NCI-H1694 treated with DMSO at 0.1 percent for 48 hours (cell line): ENCODE measurements at places on chromosomes 7 and 10.

- DNase-seq, result no peak
Measured at GRCh38 chr7:45689011-45689796, 115.0 kb downstream of the ADCY1 start.

- no peak for DNase-seq
Measured at GRCh38 chr10:107474650-107475049, 310.1 kb upstream of the SORCS1 start.

DNA sequence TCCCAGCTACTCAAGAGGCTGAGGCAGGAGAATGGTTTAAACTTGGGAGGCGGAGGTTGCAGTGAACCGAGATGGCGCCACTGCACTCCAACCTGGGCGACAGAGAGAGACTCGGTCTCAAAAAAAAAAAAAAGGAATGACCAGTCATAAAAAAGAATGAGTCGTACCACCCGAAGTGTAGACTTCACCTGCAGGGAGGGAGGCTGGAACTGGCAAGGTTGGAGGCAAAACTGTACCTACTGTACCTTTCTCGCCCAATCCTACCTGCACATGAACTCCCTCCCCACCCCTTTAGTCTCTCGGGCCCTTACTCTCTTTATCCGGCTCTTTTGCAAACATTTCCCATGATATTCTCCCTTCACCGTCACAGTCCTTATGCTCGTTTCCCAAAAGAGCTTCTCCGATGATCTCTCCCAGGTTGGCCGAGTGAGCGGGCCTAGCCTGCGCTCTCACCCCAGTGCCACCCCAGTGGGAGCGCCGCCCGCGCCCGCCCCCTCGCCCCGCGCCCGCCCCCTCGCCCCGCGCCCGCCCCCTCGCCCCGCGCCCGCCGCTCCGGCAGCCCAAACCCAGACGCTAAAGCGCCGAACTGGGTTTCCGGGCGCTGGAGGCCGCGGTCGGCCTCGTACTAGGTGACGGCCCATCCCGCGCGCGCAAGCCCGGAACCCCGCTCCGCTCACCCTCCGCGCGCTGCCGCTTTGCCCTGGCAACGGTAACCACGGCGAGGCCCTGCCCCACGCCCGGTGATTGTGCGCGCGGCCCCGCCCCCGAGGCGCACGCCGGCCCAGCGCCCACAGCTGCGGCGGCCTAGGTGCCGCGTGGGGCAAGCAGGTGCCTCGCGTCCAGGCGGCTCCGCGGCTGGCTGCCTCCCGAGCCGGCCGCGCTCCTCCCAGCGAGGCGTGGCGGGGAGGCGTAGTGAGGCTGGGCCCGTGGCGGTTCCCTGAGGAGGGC, at the start of gene SMKR1:
Gene SMKR1 (plus strand): TSS at position 772 of the 948 bp plus-strand sequence. CDS start 294 bp downstream, outside the sequence.
- peak; percentile 11 for DNase-seq

- DNase-seq, result no peak
Measured at GRCh38 chr7:45980181-45980905, 59.3 kb upstream of the IGFBP3 start.

- DNase-seq, result no peak
Measured at GRCh38 chr10:28125701-28126100, 126.8 kb upstream of the ODAD2 start.

DNA sequence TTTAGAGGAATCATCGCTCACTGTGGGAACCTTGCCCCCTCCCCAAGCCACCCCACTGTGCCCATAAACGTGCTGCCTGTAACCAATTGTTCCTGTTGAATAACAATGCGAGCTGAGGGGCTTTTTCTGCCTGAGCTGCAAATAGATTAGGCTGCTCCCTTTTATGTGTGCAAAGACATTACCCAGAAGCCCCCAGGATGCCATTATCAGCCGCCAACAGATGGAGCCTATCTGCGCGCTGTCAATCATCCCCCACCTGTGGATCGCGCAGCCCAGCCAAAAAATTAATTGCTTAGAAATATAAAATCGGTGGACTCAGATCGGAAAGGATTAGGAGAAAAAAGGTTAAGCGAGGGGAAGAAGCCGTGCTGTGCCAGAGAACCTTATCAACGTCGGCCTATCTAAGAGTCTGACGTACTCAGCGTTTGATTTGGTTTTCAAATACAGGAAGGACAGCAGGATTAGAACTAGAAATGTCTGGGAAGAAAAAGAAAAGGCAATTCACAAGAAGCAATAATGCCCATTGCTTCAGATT, 167.3 kb upstream of the MYO3A start:
- DNase-seq, result no peak

DNA sequence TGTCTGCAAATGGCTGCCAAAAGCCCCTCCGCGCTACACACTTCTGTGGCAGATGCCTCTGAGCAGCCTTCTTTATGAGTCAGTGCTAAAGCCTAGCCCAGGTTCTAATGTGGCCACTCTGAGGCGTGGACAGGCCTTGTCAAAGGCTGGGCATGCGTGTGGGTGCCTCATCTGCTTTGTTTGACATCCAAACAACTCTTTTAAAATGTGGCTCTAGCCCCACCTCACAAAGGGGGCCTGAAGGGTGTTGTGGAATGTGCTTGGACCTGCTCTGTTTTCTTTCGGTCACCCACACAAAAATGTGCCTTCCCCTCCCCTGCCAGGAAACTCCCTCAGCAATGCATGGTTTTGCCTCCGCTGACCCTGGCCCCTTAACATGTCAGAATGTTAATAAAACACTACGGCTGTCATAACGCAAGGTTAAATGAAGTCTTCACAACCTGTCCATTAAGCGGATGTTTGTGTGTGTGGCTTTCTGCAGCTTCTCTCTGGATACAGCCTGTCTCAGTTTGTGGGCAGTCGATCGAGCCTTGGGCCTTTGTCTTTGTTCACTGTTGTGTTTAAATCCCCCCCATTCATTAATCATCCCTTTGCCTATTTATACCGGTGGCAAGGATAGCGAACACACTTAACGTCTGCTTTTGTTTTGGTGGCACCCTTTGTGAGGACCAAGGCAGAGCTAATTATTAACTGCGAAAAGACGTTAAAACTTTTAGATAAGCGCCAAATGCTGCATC, 718.9 kb downstream of the LRMDA start:
- no peak for DNase-seq

DNA sequence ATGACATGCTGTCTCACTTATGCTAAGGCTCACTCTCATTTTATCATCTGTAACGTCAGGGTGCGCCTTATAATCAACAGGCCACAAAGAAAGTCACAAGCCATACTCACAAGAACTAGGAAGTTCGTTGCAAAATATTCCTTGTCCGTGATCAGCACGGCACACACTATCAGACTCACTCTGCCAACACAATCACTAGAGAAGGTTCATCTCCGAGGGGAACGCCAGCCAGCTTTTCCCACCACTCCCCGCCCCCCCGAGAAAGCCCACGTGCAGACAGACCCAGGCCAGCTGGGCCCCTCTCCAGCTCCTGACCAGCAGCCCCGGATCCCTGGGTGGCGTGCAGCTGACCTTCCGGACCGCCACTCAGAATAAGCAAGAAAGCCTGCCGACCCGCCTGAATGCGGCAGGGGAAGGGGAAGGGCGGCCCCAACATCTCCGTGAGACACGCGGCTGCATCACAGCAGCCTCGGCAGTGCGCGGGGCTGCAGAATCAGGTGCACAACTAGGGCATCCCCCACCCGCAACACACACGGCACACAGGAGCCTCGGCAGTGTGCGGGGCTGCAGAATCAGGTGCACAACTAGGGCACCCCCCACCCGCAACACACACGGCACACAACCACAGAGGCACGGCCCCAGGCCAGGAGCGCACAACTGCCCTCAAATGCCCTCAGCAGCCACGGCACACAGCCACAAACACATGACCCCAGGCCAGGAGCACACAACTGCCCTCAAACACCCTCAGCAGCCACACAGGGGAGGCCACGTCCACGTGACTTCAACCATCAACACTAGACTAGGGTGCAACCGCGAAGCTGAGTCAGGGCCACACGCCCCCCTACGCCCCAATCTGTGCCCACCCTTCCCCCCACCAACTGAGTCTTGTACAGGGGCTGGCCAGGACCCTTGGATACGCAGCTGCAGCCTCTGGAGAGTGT, 2.5 kb upstream of the GPR146 start:
- DNase-seq, result no peak

DNA sequence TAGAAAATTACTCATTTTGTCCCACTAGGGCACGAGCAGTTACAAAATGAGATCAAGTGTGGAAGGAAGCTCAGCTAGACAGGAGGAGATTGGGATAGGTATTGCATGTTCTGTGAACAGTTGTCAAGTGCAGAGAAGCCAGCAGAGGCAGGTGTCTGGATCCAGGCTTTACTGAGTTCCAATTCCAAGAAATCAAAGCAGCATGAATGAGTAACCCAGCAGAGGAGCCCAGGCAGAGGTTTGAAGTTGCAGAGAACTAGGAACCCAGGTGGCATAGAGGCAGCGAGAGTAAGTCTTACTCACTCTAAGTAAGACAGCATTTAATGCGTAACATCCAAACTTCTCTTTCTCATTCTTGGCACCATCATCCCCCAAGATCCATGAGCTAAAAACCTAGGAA, 11.8 kb downstream of the MRC1 start:
- DNase-seq, result no peak

DNA sequence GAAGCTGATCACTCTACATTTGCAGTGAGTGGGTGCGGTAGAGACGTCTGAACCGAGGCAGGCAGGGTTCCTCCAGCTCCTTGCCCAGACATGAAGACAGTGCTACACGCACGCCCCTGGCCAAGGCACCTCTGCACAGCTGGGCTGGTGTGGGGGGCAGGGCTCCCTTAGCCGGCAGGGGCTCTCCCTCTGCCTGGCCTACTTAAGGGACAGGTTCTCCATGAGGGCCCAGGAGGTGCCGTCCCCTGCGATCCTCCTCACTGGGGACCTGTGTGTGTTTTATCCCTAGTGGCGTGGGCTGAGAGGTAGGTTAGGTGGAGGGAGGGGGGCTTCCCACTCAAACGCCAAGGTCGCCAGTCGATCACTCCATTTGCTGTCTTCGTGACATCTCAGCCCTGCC, 35.3 kb downstream of the IL15RA start:
- DNase-seq, result no peak

GRCh38 chr10:32234471-32234870, 112.5 kb downstream of the EPC1 start:
- no peak for DNase-seq

GRCh38 chr10:89078724-89079672, 88.4 kb downstream of the FAS start:
- DNase-seq, result no peak

- DNase-seq, result no peak
Measured at GRCh38 chr10:34114914-34115313, 700.2 kb downstream of the PARD3 start.

DNA sequence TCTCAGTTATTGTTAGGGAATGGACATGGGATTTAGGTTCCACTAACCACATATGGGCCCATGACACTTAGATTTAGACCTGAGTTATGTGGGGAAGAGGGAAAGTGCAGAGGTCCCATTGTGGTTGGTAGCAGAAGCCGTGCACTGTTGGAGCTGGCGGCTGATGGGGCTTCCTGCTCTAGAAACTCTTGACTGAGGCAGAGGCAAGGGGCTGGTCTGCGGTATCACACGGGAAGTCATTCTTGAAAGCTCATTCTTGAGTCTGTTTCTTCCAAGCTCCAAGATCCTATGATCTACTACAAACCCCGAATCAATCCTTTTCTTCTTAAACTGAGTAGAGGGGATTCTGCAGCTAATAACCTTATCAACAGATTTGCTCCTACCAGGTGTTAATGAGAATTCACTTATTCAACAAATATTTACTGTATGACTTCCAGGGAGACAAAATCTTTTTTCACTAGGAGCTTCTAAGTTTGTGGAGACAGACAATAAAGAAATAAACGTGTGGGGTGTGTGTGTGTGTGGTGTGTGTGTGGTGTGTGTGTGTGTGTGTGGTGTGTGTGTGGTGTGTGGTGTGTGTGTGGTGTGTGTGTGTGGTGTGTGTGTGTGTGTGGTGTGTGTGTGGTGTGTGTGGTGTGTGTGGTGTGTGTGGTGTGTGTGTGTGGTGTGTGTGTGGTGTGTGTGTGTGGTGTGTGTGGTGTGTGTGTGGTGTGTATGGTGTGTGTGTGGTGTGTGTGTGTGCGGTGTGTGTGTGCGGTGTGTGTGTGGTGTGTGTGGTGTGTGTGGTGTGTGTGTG, 57.1 kb downstream of the AOC1 start:
- no peak for DNase-seq

DNA sequence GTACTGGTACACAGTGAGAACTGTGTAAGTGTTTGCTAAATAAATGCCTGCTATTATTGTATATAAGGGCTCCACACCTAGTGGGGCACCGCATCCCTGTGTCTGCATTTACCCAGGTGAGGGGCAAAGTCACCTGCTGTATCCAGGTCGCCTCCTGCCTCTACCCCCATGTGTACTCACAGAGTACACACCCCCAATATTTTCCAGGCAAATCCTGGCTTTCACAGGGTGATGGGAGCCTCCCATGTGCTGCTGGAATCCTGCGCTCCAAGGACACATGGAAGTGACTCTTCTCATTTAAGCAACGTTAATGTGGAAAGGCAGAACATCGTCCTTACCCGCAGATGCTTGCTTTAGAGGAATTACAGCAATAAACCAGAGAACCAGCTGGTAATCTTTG, 48.2 kb downstream of the ARHGAP22 start:
- DNase-seq, result no peak

- no peak for DNase-seq
Measured at GRCh38 chr10:28188526-28188925, 114.3 kb downstream of the MPP7 start.

GRCh38 chr7:140778975-140779374, 82.5 kb downstream of the NDUFB2 start:
- DNase-seq, result no peak

- DNase-seq, result no peak
Measured at GRCh38 chr7:41656366-41656765, 46.5 kb downstream of the INHBA start.

DNA sequence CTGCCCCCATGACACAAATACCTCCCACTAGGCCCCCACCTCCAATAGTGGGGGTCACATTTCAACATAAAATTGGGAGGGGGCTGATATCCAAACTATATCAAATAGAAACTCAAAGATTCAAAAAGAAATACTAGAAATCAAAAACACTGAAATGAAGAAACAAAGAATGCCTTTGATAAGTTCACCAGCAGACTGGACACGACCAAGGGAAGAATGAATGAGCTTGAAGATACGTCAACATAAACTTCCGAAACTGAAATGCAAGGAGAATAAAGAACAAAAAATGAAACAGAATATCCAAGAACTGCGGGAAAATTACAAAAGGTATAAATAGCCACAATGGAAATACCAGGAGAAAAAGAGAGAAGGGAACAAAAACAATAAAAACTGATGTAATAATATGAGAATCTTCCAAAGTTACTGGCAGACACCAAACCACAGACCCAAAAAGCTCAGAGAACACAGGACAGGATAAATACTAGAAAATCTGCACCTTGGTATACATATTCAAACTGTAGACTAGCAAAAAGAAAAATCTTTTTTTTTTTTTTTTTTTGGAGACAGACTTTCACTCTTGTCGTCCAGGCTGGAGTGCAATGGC, 49.5 kb downstream of the BRI3 start:
- DNase-seq, result no peak
